KG1 (cell line): ENCODE measurements at places on chromosomes 16 and 17.

DNA sequence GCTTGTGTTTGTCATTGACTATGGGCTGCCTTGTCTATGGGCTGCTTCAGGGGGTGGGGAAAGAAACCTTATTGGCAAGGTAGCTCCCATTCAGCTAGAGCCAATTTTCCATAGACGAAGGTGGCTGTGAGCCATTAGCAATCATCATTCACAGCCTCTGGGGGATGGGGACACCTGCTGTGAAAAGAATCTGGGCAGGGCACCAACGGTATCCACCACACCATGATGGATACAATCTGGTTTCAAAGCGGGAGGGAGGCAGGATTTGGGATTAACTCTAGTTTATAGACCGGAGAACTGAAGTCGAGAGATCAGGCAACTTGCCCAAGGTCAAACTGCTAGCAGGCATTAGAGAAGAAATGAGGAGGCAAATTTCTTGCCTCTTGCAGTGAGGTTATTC lies 182.3 kb downstream of the SHISA9 start:
- no peak for DNase-seq

GRCh38 chr16:78805556-78805955 lies 706.1 kb downstream of the WWOX start:
- no peak for DNase-seq

- no peak for DNase-seq
Observed at GRCh38 chr16:25587783-25588182, 104.0 kb upstream of the HS3ST4 start.

- no peak for DNase-seq
Observed at GRCh38 chr16:20061132-20061531, 12.6 kb downstream of the GPR139 start.

DNA sequence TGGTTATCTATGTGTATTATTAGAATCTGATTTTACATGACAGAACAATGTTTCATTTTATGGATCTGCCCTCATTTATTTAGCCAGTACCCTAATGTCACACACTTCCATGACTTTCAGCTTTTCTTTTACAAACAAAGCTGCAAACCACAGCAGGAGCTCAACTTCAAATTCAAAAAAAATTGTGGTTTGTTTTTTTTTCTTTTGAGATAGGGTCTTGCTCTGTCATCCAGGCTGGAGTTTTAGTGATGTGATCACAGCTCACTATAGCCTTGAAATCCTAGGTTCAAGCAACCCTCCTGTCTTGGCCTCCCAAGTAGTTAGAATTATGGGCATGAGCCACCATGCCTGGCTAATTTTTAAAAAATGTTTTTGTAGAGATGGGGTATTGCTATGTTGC lies 8.2 kb upstream of the MPRIP start:
- no peak for DNase-seq

GRCh38 chr16:88087517-88087877 lies 136.3 kb downstream of the BANP start:
- no peak for DNase-seq

GRCh38 chr16:80594756-80595155 lies 54.0 kb downstream of the DYNLRB2 start:
- DNase-seq, result no peak

GRCh38 chr16:89410794-89411309 lies 79.5 kb downstream of the ANKRD11 start:
- no peak for DNase-seq

DNA sequence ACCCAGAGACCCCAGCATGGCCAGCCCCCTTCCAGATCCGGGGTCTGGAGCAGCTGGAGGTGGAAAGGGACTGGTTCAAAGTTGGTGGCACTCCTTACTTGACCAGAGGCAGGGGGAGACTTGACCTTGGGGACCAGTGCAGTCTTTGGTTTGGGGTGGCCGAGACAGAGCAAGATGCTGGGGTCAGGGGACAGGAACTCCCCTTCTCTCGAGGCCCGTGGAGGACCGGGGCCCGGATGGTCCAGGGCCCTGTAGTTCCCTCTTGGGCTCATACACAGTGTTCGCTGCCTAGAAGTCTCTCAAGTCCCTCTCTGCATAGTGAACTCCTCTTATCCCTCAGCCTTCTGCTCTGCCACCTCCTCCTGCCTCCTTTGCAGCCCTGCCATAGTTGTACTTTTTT lies 601 bp upstream of the PRSS33 start:
- DNase-seq, result no peak

- no peak for DNase-seq
Observed at GRCh38 chr17:8925808-8926207, 39.7 kb downstream of the PIK3R5 start.

DNA sequence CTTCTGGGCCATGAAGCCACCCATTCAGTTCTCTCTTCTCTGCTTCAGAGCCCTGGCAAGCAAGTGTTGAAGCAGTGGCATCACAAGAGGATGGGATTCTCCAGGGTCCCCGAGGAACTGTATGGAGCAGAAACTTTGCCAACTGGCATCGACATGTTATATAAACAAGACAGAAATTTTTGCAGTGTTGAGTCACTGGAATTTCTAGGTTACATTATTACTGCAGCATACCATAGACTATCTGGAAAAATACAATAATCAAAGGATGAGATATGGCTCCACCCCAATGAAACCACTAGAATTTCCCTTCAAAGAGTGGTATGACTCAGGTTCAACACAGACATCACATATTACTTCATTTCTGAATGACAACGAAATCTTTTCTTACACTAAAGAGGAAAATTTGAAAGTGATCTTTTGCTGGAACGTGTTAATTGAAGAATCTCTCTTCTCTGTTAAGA lies 343.0 kb upstream of the DYNLRB2 start:
- no peak for DNase-seq

DNA sequence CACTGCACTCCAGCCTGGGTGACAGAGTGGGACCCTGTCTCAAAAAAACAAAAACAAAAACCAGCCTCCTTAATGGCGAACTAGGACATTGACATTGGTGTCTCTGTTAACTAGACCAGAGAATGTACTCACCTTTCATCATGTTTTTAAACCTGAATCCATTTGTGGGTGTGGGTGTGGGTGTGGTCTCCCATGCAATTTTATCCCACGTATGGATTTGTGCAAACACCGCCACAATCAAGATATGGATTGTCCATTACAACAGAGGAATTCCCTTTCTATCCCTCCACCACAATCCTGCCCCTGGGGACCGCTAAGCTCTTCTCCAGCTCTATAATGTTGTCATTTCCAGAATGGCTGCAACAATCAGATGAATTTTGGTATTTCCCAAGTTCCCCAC lies 49.9 kb downstream of the DNAH17 start:
- DNase-seq, result no peak

GRCh38 chr16:67658849-67659674 lies 998 bp downstream of the ACD start:
- DNase-seq, result no peak

DNA sequence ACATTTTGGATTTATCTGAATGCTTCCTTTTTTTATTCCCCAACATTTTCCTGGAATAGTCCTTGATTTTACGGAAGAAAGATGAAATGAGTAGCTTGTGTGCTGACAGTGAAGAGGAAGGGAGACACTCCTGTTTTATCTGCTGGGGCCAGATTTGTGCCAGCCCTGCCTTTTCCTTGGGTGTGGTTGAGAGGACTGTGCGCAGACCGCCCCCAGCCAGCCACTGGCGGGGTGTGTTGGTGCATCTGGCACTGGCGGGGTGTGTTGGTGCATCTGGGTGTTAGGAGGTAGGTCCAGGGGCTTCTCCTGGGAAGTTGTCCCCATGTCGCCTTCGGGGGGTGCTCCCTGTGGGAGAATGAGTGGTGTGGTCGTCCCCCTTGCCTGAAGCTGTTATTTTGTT lies 39.5 kb downstream of the RAP1GAP2 start:
- DNase-seq, result no peak

- DNase-seq, result no peak
Observed at GRCh38 chr17:78798695-78799559, 16.9 kb upstream of the CYTH1 start.

- no peak for DNase-seq
Observed at GRCh38 chr17:70677783-70678647, 508.7 kb downstream of the KCNJ2 start.

DNA sequence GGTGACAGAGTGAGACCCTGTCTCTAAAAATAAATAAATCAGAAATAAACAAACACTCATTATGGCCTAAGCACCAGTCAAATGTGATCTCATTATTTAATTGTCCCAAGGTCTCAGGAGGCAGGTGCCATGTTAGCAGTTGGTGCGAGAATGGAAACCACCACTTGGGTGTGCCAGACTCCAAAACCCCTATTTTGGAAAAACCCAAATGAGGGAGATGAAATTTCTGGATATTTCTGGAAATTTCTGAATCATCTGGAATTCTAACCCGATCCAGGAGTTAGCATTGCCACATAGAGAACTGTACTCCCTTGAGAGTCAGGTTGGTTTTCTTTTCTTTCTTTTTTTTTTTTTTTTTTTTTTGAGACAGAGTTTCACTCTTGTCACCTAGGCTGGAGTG lies 264.0 kb downstream of the XYLT1 start:
- DNase-seq, result no peak
